Astrocyte (in vitro differentiated cells and primary cell): ENCODE measurements at places on chromosomes 2 and 18.
A peak's percentile ranks its signal among the peaks of the same experiment; 100 is the strongest.

GRCh38 chr2:681312-681711 is 4.1 kb upstream of the TMEM18 start:
- DNase-seq, result no peak

GRCh38 chr18:9182852-9183399 is 46.3 kb downstream of the ANKRD12 start:
- no peak for DNase-seq

DNA sequence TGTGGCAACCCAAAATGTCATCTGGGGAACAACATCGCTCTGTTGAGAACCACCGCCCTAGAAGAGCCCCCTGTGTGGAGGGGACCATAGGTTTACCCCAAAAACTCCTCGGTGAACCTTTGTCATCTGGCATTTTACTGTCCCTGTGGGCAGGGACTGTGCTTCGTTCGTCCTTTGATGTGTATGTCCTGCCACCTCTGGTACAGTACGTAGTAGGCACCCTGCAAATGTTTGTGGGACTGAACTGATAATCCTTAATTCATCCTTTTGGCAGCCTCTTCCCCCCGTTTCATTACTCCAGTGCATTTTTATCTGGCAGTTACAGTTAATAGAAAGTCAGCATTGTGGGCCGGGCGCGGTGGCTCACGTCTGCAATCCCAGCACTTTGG is 728 bp downstream of the NAPG start:
- DNase-seq, result no peak

GRCh38 chr2:128791985-128792320 is 473.3 kb upstream of the HS6ST1 start:
- no peak for DNase-seq

- DNase-seq, result peak; percentile 97
Measured at GRCh38 chr2:47189635-47190034, 34.5 kb upstream of the STPG4 start.
